ENCODE measurements at places on chromosomes 3 and 15.

- DNase-seq = no peak
Observed at GRCh38 chr3:102074946-102075345, 225.6 kb downstream of the NFKBIZ start.

- DNase-seq = peak; percentile 20
Observed at GRCh38 chr3:3798631-3799113, 559 bp upstream of the LRRN1 start.

DNA sequence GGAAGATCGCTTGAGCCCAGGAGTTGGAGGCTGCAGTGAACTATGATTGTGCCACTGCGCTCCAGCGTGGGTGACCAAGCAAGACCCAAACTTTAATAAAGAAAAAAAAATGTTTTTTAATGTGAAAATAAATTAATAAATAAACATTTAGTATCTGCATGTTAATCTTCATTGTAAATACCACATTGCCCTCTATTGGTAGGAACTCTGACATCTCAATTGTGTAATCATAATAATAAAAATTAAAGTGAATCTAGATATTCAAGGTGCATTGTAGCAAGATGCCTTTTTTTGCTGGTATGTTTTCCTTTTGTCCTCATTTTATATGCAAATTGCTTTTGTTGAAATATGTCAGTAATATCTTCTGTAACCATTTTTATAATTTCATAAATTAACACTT is 95.0 kb upstream of the LIMD1 start:
- peak; percentile 38 for DNase-seq

DNA sequence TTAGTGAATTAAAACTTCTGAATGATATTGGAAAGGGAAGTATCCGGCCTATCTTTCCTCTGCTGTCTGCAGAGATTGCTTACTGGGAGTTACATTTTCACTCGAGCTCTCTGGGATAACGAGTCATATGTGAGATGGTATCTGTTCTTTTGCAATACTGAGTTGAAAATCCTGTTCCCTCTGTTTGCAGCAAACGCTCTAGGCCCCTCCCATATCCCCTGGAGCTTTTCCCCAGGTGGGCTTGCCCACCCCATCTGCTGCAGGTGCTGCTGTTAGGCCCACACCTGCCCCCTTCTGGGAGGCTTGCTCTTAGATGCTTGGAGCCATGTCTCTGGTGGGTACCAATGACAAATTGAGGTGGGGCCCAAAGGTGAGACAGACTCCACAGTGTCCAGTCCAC is 42.7 kb upstream of the MTMR10 start:
- DNase-seq = peak; percentile 30

DNA sequence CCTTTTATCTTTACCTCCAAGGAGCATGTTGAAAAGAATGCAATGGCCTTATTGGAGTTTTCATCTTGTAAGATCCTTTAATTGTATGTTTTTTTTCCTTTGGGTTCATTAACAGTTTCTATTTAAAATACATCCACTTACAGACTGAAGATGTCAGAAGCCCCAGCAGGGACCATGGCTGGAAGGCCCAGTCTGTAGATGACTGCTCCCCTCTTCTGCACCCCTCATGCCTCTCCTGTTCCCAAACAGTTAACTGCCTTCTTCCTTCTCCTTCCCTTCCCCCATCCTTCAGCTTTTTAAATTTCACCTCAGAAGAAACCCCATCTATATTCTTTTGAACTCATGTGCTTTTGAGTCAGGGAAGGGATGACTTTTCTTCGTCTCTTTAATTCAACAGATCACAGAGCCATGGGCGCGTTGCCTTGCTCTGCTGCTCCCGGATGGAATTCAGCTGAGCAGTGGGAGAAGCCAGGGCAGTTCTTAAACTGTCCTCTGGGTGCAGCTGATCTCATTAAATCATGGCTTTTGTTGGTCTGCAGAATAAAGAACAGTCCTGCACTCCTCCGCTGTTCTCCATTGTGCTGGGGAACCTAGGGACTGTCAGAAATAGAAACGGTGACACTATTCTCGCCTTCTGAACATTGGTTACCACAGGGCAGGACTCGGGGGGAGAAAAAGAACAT is 71.5 kb upstream of the EIF1B start:
- DNase-seq = peak; percentile 51

DNA sequence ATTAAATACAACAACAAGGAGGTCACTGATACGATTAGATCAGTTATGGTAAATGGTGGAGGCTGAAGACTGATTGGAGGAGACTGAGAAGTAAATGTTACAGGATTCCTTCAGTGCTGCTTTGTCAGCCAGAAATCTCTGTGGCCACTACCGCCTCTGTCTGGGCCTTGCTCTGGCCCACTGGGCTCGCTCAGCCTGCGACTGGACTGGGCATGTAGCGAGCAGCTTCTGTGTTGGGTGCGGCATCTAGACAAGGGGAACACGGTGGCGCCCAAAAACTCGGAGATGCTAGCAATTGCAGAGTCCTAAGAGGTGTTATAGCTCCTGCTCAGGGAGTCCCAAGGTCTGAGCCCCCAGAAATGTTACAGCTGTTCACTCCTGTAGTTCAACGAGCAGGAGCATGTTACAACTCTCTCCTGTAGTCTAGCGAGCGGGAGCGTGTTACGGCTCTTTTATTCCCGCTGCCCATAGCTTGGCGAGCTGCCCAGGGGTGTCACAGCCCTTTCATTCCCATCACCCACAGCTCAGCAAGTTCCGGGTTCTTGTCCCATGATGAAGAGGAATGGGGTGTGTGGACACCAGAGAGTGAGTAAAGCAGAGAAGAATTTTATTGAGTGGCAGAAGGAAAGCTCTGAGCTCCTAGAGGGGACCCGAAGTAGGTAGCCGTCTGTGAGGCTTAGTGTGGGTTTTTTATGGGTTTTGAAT is 24.7 kb downstream of the SLC15A2 start:
- no peak for DNase-seq
